ENCODE measurements at places on chromosomes 3 and 15.

DNA sequence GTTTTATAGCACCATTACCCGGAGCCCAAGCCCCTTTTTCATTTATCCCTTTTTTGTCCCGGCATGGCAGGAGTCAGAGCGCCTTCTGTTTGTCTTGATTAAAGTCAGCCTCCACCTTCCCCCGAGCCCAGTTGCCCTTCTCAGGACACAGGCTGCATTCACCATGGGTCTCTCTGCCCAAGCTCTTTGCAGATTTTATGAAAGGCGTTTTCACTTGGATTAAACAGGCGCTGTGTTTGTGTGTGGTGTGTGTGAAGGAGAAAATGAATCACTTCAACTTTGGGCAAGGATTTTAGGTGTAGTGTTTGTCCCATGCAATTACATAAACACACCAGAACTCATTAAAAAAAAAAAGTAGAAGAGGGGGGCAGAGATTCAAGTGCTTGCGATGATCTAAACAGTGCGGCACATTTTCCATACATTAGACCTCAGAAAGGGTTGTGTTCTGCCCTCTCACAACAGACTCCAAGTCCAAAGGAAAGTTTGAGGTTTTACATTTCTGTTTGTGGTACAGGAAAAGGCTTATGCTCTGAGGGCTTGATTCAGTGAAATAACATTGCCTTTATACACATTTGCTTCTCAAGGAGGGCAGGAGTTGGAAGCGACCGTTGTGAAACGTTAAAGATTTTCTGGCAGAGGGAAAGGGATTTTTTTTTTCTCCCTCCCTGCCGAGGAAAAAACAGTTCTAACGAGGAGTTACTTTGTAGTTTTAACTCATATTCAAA is 14.5 kb upstream of the IL16 start:
- DNase-seq, result no peak

DNA sequence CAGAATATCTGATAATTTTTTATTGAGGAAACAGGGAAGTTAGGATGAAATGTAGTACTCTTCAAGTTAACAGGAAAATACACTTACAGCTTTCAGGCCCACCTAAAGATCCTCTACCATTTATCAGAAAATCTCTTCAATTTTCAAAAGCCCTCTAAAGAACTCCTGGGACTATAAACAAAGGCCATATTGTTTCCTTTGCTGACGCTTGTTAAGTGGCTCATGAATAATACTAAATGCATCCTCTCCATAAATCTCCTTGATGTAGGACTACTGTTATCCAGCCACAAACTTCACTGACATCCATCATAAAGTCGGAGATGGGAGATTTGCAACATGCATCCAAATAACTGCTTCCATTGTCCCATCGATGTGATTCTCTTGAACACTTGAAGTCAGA is 326.5 kb downstream of the ZIC1 start:
- no peak for DNase-seq

- no peak for DNase-seq
These were observed 44.2 kb downstream of the SMAD6 start for GRCh38 chr15:66746231-66746605.

- no peak for DNase-seq
These were observed 18.7 kb downstream of the LRTM1 start for GRCh38 chr3:54909191-54909590.

GRCh38 chr3:42501681-42502428 is 588 bp upstream of the VIPR1 start:
- peak; percentile 44 for DNase-seq

GRCh38 chr3:126451511-126451910 is 24.2 kb downstream of the ZXDC start:
- no peak for DNase-seq

DNA sequence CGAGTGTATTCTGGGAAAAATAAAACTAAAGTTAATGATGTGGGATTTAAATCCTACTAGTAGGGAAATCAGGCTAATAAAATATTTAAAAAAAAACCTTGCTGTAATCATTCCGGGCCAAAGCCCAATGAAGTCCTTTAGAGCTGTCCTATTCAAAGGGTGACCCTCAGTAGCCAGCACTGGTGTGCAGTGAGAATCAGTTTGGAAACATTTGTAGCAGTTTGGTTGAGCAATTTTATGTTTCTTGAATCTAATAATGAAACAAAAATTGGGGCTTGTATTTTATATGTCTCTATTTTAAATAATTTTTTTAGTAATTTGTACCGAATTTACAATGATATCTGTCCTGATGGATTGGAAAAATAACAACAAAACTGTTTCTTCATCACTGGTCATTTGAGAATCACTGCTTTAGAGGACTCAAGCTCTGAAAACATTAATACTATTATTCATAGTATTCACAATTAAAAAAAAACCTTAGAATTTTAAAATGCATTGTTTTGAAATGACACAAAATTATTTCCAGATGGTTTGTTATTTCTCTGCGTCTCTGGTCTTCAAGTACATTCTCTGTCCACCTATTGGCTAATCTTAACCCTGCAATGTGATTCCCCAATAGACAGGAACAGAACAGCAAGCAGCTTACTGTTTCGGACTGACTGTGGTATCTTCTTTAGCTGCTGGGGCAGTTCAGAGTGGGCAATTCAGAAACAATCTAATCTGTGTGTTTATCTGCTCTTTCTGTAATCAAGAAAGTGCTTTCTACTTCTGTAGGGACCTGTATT is 71.2 kb downstream of the OTOL1 start:
- DNase-seq, result no peak

DNA sequence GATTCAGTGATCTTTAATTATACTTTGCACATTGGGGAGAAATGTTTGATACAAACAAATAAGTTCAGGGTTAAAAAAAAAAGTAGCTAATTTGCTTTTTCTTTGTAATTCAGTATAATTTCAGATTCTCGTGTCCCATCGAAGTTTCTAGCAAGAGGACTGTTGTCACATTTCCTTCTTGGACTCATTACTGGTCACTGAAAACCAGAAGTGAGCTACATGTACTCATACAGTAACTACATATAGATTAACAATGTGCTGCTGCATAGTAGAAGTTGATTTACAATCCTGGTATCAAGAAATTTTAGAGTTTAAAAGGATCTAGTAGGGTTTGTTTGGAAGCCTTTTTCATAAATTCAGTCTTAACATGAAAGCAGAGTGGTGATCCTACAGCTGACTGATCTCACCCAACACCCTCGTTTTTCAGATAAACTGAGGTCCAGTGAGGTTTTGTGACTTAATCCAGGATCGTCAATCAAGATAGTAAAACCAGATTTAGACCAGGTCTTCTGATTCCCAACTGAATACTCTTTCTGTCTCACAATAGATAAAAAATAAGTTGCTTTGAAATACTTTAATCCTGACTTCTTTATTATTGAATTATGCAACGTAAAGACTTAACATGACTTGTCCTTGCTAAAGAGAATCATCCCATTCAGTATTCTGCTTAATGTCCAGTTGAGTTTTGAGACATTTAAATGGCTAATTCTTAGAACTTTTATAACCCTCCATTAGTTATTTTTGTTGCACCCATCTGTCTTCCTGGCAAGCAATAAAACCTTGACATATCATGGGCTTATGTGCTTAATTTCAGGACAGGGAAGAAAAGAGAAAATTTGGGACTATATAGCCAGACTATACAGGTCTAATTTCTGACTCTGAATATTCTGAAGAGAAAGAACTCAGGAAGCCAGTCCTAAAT is 2.8 kb downstream of the SEC62 start:
- no peak for DNase-seq

- no peak for DNase-seq
These were observed 58.8 kb upstream of the MELTF start for GRCh38 chr3:197088370-197088769.

GRCh38 chr3:43023746-43024145 is 44.6 kb downstream of the GASK1A start:
- no peak for DNase-seq

- DNase-seq, result no peak
These were observed 50.8 kb upstream of the XRN1 start for GRCh38 chr3:142498397-142499180.

- DNase-seq, result no peak
These were observed 92.9 kb downstream of the UBE3A start for GRCh38 chr15:25345943-25346342.

DNA sequence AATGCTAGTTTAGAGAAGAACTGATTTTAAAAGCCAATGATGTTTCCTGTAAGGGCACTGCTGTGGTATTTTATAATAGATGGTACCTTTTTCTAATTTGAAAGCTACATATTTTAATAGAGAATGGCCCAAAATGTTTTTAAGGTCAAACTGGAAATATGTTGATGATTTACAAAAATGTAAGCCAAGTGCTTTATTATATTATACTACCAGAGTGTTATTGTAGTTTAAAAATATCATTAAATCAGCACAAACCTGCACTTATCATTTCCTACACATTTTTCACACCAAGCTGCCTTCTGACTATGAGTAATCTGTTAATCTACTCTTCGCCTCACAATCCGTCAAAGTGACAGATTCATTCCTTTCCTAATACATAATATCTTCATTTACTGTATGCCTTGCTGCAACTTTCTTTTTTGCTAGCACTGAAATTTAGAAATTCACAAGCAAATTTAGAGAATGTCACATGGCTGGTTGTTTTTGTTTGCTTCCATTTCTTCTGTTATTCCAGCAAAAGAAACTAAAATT is 126.4 kb upstream of the FAM3D start:
- DNase-seq, result no peak

GRCh38 chr3:171543759-171544300 is 83.6 kb upstream of the TNIK start:
- DNase-seq, result no peak

DNA sequence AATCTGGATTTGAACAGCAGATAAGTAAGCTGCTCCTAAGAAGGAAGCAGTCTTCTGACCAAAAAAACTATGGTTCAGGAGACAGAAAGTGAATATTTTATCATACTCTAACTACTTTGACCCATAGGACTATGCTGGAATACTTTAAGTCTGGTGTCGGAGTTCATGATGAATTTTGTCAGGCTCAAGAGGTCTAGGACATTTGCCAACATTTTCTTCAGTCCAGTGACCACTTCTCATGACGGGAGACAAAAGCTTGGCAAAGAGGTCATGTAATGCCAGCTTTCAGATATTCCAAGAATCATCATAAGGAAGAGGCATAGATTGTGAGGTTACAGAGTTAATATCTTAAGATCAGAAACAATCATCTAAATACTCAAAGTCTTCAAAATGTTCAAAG is 20.5 kb upstream of the DCBLD2 start:
- DNase-seq, result no peak

DNA sequence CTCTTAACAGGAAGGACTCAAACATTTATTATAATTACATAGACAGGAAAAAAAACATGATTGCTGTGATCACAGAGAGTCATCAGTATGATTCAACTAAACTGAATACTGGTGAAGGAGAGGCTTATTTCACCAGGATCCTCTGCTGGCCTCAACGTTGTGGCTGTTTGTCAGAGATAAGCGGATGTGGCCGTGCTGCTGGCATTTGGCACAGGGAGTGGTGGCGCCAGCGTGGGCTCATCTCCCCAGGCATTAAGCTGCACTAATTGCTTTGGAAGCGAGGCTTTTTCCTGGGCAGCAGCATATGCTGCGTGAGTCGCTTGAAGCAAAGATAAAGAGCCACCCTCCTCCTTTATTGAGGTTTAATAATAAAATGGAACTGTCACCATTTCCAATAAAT is 306.7 kb downstream of the LRTM1 start:
- no peak for DNase-seq
